ENCODE measurements at places on chromosomes 6 and 20.

- DNase-seq = no peak
Measured at GRCh38 chr6:138586638-138587037, 87.3 kb upstream of the NHSL1 start.

DNA sequence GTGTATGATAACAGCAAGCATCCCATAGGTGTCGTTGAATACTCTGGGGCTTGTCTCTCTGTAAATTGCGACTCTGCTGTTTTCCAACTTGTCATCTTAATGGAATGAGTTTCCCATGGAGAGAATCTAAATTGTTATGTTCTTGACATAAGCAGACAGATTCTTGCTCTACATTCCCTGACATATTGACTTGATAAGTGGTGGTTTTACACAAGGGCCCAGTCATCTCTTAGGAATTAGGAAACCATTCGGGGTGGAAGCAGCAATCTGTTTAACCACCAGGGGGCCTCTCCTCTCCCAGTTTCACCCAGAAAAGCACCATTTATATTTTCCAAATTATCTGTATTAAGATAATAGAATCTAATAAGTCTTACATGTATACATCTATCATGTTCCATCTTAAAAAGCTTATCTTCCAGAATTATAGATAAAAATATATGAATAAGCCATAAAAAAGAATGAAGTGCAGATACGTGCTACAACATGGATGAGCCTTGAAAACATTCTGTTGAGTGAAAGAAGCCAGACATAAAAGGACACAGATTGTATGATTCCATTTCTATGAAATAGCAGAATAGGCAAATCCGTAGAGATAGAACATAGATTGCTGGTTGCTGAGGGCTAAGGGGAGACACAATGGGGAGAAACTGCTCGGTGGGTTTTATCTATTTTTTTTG lies 23.1 kb upstream of the MROH8 start:
- peak; percentile 97 for DNase-seq

DNA sequence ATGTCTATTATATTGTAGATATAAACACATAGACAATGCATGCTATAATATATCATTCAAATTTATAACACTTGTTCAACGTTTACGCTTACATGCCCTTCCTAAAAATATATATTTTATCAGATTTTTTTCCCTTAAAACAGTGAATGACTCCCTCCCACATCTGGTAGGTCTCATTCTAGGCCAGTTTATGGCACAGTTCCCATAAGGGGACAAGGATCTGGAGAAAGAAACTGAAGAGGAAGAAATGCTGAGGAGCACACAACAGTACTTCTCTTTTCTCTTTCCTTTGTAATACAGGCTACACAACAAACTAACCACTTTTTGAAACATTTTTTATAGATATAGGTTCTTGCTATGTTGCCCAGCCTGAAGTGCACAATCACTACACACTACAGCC lies 48.6 kb upstream of the RCAN2 start:
- DNase-seq = no peak

DNA sequence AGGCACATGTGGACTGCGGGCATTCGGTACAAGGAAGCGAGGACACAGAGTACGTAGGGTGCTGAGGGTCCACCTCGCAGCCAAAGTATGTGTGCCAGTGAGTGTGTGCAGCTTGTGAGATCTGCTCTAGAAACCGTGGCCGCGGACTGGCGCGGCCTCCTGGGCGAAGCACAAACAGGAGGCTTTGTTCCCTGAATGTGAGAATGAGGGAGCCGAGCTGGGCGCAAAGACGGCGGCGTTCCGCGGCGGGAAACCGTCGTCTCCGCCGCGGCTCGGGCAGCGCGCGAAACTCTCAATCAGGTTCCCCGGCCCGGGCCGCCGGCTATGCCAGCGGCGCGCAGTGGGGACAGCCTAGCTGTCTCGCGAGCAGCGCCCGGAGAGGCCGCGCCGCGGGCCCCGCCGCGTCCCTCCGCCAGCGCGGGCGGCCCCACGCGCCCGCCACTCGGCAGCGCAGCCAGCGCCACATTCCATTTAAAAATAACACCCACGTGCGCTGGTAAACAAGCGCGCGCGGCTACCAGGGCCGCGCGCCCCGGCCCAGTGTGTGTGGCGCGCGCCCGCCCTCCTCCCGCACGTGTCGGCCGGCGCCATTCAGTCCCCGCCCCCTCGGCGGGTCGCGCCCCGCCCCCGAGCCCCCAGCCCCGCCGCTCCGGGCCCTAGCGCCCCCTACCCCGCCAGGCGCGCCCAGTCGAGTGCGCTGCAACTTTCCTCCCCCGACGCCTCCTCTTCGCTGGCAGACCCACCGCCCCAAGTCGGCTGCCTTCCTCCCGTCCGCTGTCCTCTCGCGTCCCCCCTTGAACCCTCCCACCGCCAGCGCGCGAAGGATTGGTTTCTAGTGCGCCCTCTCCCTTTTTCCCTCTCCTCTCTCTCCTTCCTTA lies 3.0 kb upstream of the FOXO3 start:
- DNase-seq = peak; percentile 75

DNA sequence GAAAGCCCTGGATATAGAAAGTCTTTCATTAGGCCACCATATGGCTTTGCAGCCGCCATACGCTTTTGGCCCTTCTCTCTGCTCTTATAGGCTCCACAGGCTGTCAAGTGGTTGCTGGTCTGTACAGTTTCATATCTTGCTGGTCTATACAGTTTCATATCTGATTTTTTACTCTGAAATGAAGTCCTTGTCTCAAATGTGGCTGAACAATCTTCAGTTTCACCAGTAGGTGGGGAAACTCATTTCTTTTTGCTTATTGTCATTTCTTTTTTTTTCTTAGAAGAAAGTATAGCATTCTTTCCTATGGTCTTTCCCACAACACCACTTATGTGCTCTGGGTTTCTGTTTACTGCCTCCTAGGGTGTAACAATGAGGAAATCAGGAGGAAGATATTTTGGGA lies 771.4 kb upstream of the MMS22L start:
- DNase-seq = no peak

DNA sequence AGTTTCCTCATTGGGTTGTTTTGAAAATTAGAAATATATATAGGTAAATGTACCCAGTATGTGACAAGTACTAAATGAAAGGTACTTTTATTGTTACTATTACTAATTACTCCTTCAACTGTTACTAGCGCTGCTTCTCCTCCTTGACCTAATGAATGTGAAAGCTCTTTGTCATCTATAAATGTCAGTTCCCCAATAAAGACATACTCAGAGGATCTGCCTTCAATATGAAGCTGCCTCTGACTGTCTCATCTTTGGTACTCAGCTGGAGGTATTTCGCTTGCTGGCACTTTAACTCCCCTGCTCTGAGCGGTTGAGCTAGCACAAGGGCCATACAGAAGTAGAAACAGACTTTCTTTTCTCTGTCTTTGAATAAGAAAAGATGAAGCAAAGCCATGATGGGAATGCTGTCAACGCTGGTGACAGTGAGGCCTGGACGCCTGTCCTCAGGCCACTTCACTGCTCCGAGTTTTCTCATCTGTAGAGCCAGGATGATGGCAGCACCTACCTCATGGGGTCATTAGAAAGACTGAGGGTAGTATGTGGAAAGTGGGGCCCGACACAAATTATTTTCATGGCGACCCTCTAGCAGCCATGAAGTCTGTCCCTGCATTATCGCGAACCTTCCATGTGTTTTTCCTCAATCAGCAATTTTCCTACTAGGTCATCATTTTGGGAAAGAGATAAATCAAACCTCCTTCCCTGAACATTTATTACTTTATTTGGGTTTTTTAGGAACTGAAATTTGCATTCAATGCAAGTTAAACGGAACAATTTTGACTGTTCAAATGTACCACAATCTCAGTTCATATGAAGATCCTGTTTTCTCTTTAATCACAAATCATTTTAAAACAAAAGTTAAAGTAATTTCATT lies 55.9 kb upstream of the SNX9 start:
- DNase-seq = no peak

DNA sequence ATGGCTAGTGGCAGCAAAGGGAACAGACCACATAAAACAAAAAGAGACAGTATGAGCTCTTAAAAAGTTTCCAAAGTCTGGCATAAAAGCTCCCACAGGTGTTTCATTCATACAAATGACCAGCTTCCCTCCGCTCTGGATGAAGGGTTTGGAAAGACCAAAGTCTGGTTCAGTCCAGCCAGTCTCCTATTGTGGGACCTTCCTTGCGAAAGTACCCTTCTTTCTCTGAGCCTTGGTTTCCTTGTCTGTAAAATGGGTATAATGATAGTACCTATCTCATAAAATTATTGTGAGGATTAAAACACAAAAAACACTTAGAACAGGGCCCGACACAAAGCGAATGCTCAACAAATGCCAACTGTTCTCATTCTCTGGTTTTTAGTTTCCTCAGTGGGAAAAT lies 77.2 kb downstream of the UNC5CL start:
- no peak for DNase-seq

- no peak for DNase-seq
Measured at GRCh38 chr6:34865107-34865506, 22.7 kb downstream of the TAF11 start.

DNA sequence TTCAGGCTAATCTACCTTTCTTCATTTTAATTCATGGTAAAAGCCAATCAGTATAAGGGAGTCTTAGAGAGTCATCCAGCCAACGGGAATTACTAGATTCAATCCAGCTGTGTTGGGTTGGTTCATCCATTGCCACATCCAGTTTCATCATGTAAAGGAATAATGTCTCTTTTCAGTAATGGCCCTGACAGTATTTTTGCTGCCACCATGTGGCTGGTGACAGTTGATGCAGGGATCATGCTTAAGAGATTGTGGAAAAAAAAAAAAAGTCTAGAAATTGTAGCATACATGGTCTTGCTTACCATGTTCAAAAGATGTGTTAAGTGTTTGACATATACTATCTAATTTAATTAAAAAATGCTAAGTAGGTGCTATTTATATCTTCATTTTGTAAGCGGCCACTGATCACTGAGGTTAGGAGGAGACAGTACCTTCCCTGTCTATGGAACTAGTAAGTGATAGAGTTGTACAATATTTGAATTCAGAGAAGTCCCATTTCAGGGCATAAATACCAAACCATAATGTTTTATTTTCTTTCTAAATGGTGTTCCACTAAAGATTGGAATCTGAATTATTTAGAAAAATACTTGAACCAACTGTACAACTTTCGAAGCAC lies 135.9 kb downstream of the KHDRBS2 start:
- DNase-seq = peak; percentile 2

DNA sequence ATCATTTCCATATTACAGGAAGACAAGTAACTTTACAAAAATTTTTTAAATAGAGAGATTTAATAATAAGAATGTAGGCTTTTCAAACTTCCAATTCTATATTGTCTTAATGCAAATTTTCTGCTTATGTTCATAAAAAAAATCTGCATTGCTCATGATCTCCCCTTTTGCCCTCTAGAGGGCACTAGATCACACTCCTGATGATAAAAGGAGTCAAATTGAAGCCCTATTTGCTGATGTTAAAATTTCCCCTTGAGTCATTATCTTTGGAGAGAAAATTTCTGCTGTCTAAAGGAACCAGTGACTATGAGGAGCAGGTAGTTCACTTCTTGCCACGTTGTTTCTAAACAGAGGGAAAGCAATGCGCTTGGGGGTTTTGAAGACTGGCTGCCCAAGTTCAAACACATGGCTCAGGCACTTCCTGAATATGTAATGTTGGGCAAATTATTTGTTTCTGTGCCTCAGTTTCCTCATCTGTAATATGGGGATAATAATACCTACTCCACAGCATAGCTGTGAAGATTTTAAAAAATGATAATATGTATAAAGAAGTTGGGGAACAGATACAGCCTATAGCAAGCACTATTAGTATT lies 874.2 kb downstream of the TFAP2A start:
- DNase-seq = peak; percentile 57

GRCh38 chr6:45990162-45990561 lies 25.5 kb downstream of the CLIC5 start:
- no peak for DNase-seq

DNA sequence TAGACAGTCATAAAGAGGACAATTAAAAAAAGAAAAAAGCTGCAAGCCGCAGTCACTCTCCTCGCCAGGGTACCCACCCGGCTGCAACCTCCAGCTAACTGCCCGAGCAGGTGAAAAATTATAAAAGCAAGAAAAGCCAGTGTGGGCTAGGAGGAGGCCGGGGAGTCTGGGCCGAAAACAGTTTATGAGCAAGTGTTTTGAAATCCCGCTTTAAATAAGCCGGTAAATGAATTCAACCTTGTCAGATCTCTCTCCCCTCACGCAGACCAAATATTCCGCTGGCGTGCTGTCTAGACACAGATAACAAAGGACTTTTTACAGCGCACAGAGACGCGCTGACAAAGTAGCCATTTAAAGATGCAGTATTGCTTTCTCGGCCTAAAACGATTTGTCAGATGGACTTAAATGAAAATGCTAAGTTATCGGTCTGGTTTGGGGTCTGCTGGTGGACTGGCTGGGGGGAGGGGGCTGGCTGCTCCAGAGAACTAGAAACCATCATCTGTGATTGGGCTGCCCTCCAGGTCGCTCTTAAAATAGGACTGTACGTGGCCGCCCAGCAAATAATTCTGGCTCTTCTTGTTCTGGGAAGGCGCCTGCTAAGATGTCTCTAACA lies 24.6 kb downstream of the PMEPA1 start:
- no peak for DNase-seq

DNA sequence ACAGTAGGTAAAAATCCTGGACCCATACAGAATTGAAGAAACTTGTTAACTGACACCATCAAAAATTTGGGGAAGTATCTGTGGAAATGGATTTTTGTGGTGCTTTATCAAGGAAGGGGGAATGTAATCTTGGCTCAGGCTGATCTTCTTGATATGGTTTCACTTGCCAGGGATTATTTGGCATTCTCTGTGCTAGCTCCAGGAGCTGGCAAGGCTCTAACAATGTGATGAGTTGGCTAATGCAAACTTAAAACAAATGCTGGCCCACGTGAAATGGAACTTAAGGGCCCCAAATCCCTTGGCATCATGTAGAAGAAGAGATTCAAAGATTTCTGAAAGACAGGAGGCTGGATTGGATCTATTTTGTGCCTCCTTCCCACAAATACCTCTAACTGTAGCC lies 13.1 kb downstream of the KCNS1 start:
- no peak for DNase-seq

DNA sequence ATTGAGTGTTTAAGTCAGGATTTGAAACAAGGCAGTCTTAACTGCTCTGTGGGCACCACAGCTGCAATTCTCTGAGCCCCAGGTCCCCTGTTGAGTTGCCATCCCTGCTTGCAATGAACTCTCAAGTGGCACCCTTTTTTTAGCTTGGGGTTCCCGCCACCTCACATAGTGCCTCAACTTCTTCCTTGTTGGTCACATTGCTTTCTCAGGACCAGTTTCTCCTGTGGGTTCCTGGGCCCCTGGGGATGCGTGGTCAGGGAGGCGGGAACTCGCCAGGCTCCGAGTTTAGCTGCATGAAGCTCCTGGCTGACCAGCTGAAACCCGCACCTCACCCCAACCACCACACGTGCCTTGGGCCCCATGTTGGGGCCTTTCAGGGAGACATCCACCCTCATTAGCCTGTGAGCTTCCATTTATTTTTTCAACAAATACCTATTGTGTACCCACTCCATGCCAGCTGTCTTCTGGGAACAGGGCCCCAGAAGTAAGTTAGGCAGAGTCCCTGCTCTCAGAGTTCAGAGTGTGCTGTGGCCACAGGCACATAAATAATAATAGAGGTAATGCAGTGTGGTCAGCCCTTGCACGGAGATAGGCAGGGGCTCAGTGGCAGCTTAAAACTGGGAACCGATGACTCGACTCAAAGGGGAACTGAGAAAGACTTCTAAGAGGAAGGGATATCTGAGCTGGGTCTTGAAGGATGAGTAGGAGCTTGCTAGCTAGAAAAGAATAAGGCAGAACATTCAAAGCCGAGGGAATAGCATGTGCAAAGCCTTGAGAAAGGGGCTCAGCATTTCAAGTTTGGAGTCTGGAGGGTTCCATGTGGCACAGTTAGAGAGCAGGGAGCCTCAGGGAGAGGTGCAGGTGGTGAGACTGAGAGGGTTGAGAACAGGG lies 33.9 kb upstream of the FAM83D start:
- DNase-seq = no peak

GRCh38 chr6:169988769-169989550 lies 237.5 kb downstream of the ERMARD start:
- no peak for DNase-seq

GRCh38 chr6:25623065-25623464 lies 28.9 kb upstream of the SCGN start:
- no peak for DNase-seq
